Left lung (tissue), 14 donors: ENCODE measurements at places on chromosomes 4 and X.

DNA sequence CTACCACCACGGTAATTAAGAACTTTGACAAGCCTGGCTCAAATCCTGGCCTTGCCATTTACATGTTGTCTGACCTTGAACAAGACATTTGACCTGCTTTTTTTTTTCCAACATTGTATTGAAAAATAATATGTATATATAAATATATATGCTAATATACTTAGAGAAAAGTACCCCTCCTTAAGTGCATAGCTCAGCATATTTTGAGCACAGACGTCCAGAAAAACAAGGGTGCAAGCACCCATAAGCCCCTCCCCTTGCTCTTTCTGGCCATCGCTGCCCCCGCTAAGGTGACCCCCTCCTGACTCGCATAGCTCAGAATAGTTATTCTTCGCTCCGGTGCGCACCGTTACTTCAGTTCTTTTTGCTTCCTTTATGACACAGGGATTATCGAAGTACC lies 742.0 kb upstream of the FRG1 start:
- no peak for DNase-seq

DNA sequence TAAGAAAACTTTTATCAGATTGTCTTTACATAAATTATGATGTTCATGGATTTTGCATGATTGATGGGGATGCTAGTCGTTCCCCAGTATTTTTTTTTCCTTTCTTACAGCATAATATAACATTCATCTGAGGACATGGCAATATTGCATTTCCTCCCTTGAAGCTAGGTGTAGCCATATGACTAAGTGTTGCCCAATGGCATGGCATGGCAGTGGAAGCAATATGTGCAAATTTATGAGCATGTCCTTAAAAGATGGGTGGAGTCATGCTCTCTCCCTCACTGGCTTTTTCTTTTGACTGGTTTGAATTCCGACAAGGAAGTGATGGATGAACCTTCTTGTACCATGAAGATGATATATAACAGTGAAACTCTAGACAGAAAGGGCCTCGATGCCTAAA lies 96.3 kb downstream of the BANK1 start:
- DNase-seq: no peak

- DNase-seq: no peak
Measured at GRCh38 chrX:132467989-132468388, 20.8 kb downstream of the MBNL3 start.

DNA sequence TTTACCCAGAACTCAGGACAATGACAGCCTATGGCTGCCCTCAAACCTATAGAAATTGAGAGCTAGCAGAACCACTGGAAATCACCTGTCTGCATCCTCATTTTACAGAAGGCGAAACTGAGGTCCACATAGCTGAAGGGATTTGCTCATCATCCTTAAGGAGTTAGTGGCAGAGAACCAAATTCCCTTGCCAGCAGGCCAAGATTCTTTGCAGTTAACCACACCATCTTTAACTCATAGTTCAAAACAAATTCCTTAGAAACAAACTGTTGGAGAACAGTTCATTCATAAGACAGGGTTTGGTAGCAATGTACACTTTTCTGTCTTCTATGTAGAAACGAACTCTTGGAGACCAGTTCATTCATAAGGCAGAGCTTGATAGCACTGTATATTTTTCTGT lies 37.9 kb upstream of the RAP2C start:
- no peak for DNase-seq

DNA sequence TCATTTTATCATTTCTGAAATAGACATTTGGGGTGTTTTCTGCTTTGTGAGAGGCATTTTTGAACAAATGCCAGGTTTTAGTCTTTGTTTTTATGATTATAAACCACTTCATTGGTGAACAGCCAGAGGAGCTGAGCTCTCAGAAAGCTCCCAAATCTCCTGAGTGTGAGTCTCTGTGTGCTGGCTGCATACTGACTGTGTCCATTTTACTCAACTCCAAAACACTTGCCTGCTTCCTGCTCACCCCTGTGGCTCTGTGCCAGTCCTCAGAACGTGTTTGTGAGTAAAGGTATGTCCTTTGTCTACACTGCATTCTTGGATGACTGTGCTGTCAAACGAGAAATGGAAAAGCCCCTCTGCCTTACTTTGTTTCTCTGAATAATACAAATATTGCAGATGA lies 5.4 kb upstream of the LRAT start:
- no peak for DNase-seq

DNA sequence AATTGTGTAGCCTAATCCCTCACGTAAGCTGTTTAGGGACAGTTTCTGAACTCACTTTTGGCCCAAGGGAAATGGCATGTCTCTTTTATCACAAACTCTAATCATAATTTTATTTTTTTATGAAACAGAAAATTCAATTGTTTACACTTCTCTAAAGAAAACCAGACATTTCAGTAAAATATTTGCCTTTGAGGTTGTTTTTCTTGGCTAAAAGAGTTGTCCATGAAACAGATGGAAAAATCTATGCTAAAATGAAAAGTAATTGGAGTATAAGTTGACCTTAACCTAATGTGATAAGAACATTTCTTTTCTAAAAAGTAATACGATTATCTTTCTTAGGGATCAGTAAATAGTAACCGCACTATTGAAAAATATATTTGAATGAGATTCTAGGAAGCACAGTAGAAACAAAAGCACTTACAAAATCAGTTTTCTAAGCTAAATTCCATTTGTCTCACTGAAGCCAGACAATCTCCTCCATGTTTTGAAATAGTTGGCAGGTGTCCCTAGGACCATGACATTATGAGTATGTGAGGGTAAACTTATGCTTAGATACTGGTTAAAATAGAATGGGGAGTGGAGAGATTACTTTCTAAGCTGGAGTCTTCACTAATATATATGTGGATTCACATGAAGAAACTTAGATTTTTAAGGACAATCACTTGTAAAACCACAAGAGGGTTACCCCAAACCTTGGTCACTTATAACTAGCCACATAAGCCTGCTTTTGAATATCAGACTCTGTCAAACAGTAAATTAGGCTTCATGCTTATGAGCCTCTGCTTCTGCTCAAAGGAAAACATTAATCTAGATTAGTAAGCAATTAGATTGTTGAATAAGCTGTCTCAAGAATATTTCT lies 20.1 kb upstream of the TET2 start:
- DNase-seq: no peak

- DNase-seq: no peak
Measured at GRCh38 chrX:97290199-97290598, 406.5 kb downstream of the RPA4 start.

- DNase-seq: no peak
Measured at GRCh38 chr4:60221866-60222265, 978.3 kb upstream of the ADGRL3 start.

DNA sequence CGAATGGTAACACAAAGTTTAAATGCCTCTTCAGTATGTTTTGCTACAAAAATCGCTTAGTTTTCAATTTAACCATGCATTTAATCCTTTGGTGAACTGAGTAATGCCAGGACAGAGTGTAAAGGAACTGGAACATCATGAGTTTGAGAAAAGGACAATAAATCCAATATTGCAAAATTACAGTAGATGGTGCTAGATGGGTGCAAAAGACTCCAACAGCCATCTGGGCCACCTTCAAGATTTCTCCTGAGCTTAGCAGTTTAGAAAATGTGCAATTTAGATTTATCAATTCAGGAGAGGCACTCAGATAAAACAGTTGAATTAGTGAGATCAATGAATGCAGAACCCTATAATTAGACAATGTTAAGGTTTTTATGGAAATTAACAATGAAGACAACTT lies 33.2 kb upstream of the MID1IP1 start:
- no peak for DNase-seq

GRCh38 chr4:30879855-30880598 lies 159.9 kb downstream of the PCDH7 start:
- no peak for DNase-seq

- DNase-seq: no peak
Measured at GRCh38 chrX:148024425-148025148, 43.5 kb downstream of the FMR1NB start.

- DNase-seq: no peak
Measured at GRCh38 chrX:150143721-150144440, 205.6 kb upstream of the EOLA2 start.

GRCh38 chrX:110286106-110286505 lies 31.8 kb downstream of the AMMECR1 start:
- DNase-seq: no peak

- no peak for DNase-seq
Measured at GRCh38 chr4:87490664-87491369, 38.4 kb downstream of the SPARCL1 start.

GRCh38 chrX:78923198-78924015 lies 21.8 kb upstream of the P2RY10 start:
- no peak for DNase-seq

- DNase-seq: no peak
Measured at GRCh38 chr4:123346330-123346940, 50.2 kb upstream of the SPRY1 start.

DNA sequence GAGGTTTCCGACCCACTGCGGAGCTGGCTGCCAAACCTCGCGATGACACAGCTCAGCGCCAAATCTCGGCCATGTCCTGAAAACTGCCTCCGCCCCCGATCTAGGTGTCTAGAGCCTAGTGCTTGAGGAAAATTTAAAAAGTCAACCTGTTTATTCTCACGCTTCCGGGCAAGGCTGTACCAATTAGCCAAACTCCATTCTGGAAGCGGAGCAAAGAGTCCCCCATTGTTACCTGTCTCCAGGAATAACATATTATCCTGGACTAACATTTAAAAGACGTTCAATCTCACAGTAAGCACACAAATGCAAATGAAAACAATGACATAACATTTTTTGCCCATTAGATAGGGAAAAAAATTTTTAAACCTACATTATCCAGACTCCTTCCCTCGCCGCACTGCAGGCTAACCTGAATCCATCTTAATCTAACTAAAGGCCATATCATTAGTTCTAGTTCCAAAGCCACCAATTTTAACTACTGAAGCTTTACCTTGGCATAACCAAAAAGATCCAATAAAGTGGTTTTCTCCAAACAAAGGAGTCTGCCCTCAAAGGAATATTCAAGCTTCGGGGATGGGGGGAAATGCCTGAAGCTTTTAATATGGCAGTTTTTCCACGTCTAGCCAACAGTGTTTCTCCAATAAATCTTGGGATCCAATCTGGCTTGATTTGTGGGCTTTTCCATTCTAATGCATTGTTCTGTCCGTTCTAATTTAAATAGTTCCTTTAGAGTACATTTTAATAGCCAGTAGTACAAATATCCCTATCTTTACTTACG lies 1.9 kb downstream of the HUWE1 start:
- DNase-seq: peak; percentile 91

- DNase-seq: no peak
Measured at GRCh38 chrX:31092476-31092875, 20.6 kb upstream of the FTHL17 start.

DNA sequence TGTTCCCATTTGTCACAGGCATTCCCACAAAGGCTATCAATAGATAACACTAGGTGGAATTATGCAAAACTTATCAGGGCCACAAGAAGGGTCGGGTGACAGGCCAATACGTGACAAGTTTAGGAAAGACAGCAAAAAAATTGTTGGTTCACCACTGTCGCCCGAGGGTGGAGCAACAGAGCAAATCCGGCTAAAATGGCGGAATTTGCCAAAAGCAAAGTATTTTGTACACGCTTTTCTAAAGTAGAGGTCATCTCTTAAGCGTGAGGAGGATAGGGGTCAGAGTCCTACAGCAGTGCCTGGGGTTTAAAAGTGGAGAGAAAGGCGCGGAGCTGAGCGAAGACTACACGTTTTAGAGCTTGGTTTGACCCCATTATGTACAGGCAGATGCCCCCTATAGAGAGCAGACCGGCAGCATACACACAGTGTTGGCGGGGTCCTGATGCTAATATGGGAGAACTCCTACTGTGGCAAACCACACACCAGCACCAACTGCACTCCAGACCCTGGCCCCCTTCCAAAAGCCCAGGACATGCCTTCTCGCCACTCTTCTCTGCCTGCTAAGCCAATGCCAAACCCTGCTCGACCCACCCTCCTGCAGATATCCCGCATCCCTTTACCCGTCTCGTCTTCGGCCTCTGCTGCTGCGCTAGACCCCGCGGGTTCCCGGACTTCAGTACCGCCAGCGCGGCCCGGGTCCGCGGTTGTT lies 733 bp downstream of the CCNA2 start:
- DNase-seq: no peak

DNA sequence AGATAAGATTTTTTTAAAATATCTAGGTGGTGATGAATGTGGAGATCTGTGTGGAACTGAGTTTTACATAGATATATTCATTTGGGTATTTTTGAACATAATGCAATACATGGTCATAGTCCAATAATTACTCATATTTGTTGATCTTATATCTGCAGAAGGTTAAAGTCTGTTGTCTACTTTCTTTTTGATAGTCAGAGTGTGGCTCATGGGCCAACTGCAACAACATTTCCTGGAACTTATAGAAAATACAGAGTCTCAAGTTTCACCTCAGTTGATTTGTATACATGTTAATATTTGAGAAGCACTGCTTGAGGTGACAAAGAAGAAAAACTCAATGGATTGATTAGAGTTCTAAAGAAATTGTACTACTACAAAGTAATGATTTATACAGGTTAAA lies 408.4 kb downstream of the ARAP2 start:
- DNase-seq: no peak

GRCh38 chr4:65999518-65999871 lies 329.2 kb upstream of the EPHA5 start:
- DNase-seq: no peak

- DNase-seq: no peak
Measured at GRCh38 chr4:33831442-33832066, 2412.8 kb downstream of the ARAP2 start.

- DNase-seq: no peak
Measured at GRCh38 chr4:64784125-64784524, 374.9 kb upstream of the TECRL start.

GRCh38 chr4:38728631-38729141 lies 54.1 kb downstream of the TLR10 start:
- peak; percentile 44 for DNase-seq

GRCh38 chrX:17632942-17633341 lies 104.4 kb upstream of the SCML1 start:
- DNase-seq: no peak

DNA sequence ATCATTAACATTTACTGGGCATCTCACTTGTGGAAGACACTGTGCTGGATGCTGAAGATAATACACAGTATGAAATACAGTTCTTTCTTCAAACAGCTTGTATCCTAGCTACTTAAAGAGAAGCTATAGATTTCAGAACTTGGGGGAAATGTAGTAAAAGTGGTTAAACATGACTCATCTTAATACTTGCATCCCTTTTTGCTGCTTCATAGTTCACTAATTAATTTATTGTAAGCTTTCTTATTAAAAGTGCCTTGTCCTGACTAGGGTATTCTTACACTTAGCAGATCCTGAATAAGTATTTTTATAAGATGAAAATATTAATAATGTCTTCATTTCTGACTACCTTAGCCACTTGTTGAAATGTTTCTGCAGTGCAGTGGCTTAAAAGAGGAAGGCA lies 132.8 kb upstream of the STIM2 start:
- no peak for DNase-seq

DNA sequence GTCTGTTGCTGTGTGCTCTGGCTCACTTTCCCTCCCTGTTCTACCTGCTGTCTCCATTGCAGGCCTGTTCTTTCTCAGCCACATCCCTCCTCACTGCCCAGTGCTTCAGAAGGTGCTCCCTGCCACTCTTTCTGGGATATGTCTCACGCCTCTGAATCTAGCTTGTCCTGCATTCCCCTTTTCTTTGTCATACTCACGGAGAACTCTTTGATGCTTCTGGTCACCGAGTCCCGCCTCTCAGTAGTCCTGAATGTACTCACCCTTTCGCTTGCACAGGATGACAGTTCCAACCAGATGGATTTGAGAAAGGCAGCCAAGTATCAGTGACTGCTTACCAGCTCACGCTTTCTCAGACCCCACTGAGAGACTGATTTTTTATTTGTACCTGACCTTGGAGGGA lies 65.2 kb upstream of the TLR2 start:
- no peak for DNase-seq

GRCh38 chr4:158965226-158965625 lies 137.7 kb upstream of the RAPGEF2 start:
- DNase-seq: no peak
